ENCODE measurements at places on chromosomes 13 and 19.

DNA sequence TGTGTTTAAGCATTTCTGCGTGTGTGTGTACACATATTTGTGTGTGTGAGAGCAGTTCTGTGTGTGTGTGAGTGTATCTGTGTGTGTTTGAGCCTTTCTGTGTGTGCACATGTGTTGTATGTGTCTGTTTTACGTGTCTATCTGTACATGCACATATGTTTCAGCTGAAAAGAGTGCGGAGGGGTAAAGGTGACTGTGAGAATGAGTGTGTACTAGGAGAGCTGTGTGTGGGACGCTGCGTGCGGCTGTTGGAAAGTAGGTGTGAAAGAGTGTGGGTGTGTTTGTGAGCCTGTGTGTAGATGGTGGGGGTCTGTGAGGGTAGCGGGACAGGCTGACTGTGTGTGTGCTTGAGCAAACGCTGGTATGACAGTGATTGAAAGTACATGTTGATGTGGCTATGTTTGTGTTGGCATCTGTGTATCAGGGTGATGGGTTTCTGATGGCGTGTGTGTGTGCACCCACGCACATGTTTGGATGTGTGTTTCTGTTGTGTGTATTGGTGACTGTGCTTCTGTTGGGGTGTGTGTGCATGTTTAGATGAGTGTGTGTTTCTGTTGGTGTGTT is 7.5 kb upstream of the TPM4 start:
- DNase-seq = no peak

DNA sequence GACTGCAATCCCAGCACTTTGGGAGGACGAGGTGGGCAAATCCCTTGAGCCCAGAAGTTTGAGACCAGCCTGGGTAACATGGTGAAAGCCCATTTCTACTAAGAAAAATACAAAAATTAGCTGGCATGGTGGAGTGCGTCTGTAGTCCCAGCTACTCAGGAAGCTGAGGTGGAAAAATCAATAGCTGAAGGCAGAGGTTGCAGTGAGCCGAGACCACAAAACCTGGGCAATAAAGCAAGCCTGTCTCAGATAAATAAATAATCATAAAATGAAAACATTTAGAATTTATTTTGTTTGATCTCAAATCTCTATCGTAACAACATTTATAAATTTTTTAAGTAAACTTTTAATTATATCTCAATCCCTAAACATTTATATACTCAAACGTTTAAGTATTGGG is 36.6 kb downstream of the USP12 start:
- DNase-seq = no peak

DNA sequence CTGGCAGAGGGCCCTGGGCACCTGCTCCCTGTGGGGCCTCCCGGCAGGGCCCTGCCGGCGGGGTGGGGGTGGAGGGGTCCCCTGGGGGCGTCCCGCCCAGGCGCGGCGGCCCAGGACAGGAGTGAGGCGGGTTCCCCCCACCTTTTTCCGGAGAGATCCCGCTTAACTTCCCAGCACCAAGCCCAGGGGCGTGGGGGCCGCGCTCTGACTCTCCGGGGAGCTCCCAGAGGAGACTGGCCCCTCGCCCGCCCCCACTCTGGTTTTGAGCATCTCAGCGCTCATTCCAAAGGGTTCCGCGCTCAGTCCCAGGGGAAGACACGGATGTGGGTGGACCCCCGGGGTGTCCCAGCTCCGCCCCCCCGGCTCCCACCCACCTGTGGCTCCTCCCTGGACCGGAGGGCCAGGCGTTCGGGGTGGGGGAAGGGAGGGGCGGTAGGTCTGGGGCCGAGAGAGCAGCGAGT is 476 bp downstream of the C2CD4C start:
- no peak for DNase-seq

- no peak for DNase-seq
Measured at GRCh38 chr19:16612636-16613035, 15.4 kb downstream of the MED26 start.

- DNase-seq = no peak
Measured at GRCh38 chr19:1103132-1103707, 574 bp upstream of the GPX4 start.

- DNase-seq = no peak
Measured at GRCh38 chr13:58908019-58908679, 1255.6 kb downstream of the DIAPH3 start.

GRCh38 chr13:77994166-77994565 is 75.5 kb upstream of the EDNRB start:
- no peak for DNase-seq

- DNase-seq = no peak
Measured at GRCh38 chr19:47176071-47176626, 45.5 kb downstream of the SAE1 start.

DNA sequence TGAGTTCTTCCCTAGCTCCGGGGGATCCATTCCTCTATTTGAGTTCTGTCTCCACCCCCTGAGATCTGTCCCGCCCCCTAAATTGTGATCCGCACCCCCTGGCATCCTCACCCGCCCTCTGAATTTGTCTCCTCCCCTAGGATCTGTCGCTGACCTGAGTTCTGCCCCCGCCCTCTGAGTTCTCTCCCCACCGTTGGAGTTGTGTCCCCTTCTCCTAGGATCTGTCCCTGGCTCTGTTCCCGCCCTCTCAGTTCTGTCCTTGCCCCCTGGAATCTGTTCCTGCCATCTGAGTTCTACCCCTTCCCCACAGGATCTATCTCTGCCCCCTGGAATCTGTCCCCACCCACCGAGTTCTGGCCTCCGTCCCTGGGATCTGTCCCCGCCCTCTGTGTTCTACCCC is 1.0 kb upstream of the SLC17A7 start:
- no peak for DNase-seq

GRCh38 chr19:30446850-30447552 is 74.8 kb downstream of the ZNF536 start:
- no peak for DNase-seq

DNA sequence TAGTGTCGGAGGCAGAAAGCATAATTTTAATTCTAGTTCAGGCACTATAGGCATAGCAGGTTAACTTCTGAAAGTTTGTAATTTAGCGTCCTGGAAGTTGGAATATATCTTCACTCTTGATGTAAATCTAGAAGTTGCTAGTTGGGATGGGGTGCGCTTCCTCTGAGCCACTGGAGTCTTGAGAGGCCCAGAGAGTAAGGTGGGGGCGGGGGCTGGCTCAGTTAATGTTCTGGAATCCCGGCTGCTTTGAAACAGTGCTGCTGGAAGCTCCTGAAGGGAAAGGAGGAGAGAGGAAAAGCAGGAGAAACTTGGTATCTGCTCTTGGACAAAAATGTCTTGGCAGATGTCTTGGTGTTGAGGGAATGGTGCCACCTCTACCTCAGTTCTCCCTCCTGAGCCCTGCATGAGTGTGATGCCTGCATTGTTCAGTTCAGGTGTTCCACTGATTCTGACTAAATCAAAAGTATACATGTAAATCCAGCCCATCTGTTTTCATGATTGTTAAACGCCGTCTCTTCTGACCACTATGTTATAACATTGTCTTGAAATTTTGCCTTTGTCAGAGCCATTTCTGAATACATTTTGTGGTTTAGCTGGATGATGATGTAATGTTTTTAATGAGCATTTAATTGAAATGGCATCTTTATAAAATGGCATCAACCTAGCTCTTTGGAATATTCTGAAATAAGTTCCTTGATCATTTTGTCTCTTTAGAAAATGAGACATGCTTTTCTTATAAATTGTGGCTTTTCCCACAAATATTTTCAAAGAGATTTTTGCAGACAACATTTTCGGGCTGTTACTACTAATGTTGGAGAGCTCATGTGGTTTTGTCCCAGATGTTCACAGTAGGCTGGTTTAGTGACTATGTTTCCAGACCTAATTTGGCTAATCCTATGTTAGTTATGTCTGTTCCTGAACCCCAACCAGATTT is 202.7 kb downstream of the SHISA2 start:
- DNase-seq = no peak

GRCh38 chr13:50948601-50949000 is 39.0 kb downstream of the RNASEH2B start:
- no peak for DNase-seq

DNA sequence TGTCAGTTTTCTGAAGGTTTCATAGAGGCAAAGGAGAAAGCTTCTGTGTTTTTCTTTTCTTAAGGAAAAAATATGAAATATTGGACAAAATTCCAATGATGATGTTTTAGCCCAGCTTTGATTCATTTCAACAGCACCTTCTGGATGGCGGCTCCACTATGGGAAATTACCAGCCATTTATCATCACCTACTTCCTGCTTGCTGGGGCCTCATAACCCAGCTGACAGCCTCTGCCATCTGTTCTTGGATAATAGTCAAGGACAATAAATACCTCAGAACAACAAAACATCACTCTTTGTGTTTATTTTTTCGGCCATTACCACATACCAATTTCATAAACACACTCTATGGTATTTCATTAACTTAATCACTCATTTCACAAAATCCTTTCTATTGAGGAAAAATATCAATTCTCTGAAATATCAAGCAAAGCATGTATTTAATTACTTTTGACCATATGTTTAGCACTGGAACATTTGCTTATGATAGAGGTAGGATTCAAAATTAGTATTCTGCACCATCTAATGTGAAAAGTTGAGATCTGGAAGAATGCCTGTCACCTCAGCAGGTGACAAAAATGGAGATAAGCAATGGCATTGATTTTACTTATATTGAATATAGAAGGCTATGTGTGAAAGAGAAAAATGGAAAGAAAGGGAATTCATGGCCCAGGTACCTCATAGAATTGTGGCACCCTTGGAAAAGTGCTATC is 629.7 kb downstream of the LIG4 start:
- DNase-seq = no peak

DNA sequence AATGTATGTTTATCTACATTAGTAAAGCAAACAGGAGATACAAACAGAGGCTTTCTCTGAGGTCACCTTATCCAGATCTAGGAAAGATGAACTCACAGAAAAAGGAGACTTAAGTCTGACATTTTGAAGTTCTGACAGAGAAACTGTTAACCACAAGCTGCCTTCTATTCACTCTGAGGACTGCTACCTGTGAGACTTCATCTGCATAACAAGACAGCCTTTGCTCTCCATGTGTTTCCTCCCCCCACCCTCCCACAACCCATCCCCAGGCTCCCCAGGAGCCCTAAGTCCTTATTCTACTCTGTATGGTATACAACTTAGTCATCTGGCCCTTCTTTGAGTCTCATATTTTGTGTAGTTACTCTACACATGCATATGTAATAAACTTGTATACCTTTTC is 699.0 kb downstream of the FGF9 start:
- DNase-seq = no peak
